Nucleus accumbens (tissue), 56 donors: ENCODE measurements at places on chromosomes 16 and 17.

DNA sequence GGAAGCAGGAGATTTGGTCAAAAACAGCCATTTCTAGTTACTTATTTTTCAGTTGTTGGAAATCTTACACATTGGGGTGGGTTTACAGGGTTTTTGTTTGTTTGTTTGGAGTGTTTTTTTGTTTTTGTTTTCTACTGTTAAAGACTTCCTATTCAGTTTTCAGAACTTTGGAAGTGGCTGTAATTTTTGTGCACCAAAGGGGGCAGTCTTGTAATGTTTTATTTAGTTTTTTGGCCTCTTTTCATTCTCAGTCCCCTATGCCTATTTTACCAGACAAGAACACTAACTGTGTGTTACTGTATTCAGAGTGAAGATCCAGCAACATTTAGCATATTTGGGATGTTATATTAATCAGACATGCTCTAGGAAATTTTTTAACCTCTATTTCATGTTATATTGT is 20.6 kb downstream of the TPPP3 start:
- DNase-seq = no peak

- no peak for DNase-seq
These were observed 113.3 kb upstream of the ADAMTS18 start for GRCh38 chr16:77548151-77548550.

DNA sequence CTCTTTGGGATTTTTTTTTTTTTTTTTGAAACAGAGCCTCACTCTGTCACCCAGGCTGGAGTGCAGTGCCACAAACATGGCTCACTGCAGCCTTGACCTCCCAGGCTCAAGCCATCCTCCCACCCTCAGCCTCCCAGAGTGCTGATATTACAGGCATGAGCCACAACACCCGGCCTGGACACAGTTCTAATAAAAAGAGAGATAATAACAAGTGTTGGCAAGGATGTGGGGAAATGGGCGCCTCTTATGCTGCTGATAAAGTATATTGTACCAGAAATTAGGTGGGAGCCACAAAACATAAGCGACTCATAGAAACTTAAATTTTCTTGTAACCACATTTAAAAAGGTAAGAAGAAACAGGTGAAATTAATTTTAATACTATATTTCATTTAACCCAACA is 50.4 kb upstream of the FA2H start:
- DNase-seq = no peak

- DNase-seq = no peak
These were observed 518 bp downstream of the SH2B1 start for GRCh38 chr16:28863929-28864793.

- no peak for DNase-seq
These were observed 32.3 kb upstream of the GNA13 start for GRCh38 chr17:65088621-65089360.

- no peak for DNase-seq
These were observed 19.1 kb downstream of the C16orf95 start for GRCh38 chr16:87297918-87298631.

DNA sequence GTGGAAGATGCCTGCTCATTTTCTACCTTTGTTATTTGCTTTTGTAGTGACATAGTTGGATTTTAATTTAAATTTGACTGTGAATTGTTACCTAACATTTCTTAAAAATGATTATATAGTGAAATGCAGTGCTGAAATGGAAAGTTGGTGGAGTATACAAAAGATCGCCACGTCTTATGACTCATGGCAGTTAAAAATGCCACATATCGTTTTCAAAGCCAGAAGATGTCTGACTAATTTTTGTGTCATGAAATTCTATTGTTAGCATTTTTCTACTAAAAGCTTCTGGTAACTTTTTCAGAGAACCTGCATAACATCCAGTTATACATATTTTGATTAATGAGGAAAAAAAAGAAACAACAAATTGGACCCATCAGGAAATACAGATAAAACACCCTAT is 20.6 kb downstream of the MAP2K4 start:
- no peak for DNase-seq
